ENCODE measurements at places on chromosomes 4 and X.

GRCh38 chr4:142933207-142933606, 87.1 kb upstream of the INPP4B start:
- no peak for DNase-seq

DNA sequence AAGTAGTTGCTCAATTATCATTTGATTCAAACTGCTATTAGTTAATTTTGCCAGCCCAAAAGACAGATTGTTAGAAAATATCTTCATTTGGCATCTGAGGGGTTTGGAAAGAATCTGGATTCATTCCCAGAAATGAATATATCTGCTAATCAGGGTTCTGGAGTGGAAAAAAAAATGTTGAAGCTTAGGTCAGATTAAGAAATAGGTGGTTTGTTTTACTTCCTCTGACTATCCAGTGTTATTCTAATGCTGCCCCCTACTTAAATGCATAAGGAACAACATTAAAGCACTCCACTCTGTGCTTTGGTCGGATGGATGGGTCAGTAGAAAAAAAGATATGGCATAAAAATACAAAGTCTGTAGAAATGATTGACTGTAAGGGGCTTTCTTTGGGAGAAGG, 89.0 kb downstream of the LUZP4 start:
- no peak for DNase-seq

DNA sequence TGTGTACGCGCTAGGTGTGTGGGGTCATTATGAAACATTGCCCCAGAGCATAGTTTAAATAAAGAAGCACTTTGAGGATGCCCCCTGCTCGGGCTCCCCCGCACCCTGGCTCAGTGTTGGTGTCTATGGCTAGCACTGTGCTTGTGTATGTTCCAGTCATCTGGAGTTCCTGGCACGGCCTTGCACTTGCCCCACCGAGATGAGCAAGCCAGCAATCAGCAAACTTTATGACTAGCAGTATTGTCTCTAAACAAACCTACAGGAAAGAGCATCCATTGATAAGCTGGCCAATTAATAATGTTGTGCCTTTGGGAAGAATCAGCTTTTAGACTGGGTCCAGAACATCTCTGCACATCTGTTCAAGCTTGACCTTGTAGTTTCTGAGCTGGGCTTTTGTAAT, 707 bp upstream of the SHROOM4 start:
- DNase-seq, result no peak

GRCh38 chr4:137541181-137541580, 8.9 kb upstream of the PCDH18 start:
- DNase-seq, result no peak

- DNase-seq, result no peak
Measured at GRCh38 chr4:71978210-71978835, 53.5 kb upstream of the NPFFR2 start.

DNA sequence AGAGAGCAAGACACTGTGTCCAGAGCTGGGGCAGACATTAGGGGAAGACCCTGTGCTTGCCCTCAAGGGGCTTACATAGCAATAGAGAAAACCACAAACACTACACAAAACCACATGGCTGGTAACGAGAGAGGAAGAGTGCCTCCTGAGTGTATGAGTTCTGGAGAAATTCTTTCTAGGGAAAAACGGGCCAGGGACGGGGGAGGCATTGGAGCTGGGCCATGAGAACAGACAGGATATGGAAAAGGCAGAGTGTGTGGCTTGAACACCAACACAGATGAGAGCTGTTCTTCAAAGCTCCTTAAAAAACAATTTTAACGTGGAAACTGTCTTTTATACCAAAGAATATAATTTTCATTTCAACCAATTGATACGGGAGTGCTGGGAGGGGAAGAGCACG, 42.7 kb downstream of the RASGEF1B start:
- DNase-seq, result no peak

GRCh38 chr4:90960840-90961239, 833.6 kb downstream of the CCSER1 start:
- DNase-seq, result no peak

- DNase-seq, result no peak
Measured at GRCh38 chr4:116531026-116531425, 554.4 kb downstream of the TRAM1L1 start.

- no peak for DNase-seq
Measured at GRCh38 chr4:150493851-150494250, 88.1 kb upstream of the MAB21L2 start.

- DNase-seq, result no peak
Measured at GRCh38 chrX:114798907-114799306, 215.0 kb downstream of the HTR2C start.

DNA sequence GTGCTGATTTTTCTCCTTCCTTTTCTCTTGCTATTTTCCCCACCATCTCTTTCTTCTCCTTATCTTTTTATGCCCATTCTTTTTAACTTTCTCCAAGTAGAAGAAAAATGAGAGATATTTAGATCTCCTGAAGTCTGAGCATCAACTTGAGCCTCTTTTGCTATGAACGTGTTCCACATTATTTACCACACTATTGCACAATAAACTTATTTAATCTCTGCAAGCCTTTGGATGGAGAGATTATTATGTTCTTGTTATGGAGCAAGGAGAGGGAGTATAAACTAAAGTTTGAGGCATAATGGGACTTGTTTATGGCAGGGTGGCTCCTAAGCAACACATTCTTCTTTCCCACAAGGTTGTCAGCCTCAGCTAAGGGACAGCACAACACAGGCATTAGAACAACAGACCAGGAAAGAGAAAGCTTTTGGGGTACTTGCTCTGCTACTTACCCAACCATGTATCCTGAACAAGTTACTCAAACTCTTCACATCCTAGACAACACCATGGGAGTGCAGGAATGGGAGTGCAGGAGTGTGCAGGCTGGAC, 365.5 kb upstream of the BOD1L1 start:
- no peak for DNase-seq

GRCh38 chrX:137432609-137433008, 133.3 kb upstream of the ZIC3 start:
- no peak for DNase-seq

DNA sequence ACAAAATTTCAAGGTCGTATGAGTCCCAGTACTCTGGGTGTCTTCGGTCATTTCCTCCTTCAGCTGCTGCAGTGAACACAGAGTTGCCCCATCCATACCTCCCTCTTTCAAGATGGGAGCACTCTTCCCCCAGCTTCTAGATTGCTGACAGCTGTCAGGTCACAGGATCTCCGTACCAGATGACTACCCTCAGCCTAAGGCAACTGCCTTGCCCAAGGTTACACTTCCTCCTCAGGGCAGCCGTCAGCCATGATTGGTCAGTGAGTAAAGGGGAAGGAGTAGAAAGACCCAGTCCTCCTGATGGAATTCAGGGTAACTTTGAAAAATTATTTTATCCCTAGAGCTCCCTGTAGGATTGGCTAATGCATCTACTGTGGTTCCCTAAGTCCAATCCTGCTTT, 81.6 kb downstream of the NAF1 start:
- DNase-seq, result no peak

DNA sequence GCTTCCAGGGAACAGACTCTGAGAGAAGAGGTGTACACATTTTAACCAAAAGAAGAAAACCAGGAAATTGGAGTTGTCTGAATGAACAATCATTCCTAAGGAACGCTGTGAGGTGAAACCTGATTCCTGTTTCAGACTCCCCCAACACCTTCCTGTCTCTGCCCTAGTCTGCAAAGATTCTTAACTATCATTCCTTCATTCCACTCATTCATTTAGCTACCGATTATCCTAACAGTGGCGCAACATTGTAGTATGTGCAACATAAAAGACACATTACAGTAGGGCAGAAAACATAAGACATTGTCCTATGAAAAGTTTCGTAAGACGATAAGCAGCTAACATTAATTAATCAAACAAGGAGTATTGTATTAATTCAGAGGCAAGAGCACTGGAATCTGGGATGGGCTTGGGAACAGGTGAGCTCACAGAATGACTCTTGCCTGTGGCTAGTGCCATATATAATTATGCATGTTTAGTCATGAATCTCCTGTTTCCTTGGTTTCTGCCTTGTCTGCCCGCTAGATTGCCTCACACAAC, 23.8 kb upstream of the ADH7 start:
- DNase-seq, result no peak

- DNase-seq, result no peak
Measured at GRCh38 chr4:121697564-121697963, 784 bp upstream of the ANXA5 start.

- peak; percentile 90 for DNase-seq
Measured at GRCh38 chr4:119627267-119628255, 1.0 kb downstream of the PDE5A start.

DNA sequence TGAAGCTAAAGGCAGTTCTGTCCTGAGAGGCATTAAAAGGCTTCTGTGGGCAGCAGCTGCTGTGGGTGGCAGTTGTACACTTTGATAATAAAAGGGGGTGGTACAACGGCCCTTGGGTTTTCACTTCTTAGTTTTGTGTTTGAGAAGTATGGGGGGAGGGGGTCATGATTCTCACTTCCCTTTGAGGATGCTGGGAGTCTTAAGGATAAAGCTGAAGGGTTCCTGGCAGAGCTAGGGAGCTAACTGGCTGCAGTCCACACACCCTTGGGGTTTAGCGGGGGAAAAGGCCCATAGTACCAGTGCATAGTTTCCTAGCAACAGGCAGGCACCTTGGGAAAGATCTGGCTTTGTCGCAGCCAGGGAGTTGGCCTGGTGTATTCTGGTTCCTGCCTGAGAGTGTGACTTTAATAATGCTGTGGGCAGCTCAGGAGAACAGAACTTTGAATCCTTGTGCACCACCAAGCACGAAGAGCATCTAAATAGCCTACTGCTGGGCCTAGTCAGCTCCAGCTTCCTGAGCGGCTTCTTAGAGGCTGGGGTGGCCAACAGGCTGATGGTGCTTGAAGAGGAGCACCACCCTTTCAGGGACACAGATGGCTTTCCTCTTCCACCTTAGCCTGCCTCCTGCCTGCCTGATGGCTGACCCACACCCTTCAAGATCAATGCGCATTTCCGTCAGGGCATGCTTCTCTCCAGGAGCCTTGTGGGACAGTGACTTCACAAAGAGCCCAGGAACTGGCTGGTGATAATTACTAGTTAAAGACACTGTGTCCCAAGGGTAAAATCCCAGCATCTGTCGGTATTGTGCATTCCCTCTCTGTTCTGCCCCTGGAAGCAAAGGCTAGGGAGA, 12.5 kb downstream of the ZBTB33 start:
- DNase-seq, result no peak

GRCh38 chr4:101753721-101754120, 36.8 kb upstream of the BANK1 start:
- DNase-seq, result no peak

DNA sequence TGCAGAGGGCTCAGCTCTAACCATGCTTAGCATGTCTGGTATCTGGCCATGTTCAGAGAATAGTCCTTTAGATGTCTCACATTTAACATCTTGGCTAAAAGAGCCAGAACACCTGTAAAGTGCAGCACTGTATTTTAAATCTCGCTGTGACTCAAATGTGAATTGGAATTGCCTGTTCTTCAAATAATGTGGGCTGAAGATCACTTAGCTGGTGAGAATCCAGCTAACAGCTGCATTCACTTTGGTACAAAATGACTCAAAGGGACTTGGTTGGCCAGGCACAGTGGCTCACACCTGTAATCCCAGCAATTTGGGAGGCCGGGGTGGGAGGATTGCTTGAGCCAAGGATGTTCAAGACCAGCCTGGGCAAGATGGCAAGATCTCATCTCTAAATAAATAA, 63.5 kb upstream of the PLAC8 start:
- DNase-seq, result no peak

DNA sequence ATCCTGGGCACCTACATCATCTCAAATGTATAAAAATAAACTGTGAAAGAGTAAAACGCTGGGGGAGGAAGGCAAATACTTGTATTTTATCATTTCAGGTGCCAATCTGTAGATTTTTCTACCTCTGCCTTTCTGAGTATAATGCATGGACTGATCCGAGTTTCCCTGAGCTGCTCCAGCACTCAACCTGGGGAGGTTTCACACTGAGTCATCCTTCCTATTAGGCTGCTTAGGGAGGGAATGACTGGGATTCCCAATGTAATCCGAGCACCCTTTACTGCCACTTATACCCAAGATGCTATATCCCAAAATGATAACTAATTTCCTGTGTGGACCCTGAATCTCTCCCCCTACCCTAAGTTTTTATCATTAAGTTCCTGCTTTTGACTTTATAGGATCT, 126.6 kb downstream of the HNRNPD start:
- DNase-seq, result no peak

DNA sequence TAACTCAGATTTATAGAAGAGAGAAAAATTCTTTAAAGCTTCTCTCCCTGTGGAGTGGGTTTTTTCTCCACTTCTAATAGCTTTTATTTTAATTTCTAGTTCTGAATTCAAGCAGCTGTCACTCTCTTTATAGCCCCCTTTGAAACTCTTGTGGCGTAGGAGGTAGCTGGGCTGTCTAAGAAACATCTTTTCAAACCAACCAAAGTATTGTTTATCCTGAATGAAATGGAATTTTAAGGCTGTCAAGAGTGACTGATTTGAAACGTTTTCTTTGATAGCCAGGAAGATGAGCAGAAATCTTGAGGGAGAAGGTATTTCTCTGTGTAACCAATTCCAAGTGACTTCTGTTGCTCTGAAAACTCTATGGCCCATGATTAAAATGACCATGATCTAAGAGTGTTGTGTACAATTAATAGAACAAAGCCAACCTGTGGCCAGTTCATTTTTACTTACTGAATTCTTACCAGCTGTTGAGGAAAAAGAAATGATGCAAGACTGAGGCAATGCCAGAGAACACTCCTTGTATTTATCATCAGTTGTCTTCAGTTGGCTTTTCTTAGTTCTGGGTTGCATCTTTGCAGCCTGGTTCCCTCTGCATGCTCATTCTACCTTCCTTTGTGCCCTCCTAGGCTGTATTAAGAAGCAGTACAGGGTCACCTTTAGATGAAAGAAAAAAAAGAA, 298.4 kb downstream of the ARHGAP10 start:
- DNase-seq, result no peak

DNA sequence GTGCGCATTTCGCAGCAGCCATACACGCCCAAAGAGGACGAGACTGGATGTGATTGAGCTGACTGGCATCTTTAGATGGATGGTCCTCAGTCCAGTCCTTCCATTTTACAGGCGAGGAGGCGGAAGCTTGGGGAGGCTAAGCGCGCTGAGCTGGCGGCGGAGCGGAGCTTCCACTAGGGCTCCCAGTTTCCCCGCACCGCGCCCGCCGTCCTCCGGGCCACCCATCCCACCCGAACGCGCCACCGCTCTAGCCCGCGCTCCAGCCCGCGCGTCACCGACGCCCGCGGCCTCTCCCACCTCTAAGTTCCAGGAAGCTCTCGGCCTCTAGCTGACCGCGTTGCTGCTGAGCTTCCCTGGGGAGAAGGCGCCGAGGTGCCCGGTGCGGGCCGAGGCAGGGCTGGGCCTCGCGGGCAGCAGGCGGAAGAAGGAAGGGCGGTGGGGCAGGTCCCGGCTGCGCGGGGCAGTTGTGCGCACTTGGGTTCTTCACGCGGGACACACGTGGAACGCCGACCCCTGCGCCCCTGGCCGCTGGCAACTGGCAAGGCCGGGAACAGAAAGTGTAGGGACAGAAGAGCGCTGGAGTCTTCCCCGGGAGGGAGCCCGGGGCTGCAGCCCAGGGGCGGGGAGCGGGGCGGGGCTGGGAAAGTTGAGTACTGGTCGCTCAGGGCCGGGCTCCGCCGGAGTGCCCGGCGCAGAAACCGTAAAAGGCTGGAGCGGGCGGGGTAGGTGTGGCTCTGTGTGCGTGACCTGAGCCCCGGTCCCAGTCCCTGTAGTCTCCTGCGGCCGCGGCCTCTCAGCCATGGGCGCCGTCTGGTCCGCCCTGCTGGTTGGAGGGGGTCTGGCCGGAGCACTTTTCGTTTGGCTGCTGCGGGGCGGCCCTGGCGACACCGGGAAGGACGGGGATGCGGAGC, at the start of gene STBD1:
Gene STBD1, plus strand, starts transcription at position 763 of the 911 bp plus-strand sequence. Its CDS starts 37 bp downstream, at position 800.
- DNase-seq, result peak; percentile 92

All from right kidney (tissue), 9 donors.